Activated CD8-positive, alpha-beta memory T cell treated with anti-CD3 and anti-CD28 coated beads for 48 hours (primary cell): ENCODE measurements at places on chromosomes 3 and 15.

DNA sequence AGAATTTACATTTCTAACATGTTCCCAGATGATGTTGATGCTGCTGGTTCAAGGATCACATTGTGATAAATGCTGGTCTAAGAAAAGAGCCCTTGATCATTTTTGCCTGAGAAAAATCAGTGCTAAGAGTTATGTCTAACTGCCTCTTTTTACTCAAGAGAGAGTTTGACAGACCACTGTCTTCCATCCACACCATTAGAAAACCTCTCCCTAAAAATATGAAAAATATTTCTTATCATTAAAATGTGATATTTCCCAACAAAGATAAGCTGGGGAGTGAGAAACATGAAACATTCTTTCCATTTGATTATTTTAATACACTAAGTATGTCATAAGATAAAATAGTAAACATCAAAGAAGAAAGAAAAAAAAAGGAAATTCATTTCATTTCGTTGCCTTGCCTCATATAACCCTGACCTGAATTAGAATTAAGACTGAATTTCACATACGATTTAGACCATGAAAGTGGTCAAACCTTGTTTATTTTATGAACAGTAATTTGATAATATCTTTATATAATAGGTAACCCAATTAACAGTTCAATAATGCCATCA lies 471.8 kb upstream of the ARHGEF26 start:
- DNase-seq = no peak

DNA sequence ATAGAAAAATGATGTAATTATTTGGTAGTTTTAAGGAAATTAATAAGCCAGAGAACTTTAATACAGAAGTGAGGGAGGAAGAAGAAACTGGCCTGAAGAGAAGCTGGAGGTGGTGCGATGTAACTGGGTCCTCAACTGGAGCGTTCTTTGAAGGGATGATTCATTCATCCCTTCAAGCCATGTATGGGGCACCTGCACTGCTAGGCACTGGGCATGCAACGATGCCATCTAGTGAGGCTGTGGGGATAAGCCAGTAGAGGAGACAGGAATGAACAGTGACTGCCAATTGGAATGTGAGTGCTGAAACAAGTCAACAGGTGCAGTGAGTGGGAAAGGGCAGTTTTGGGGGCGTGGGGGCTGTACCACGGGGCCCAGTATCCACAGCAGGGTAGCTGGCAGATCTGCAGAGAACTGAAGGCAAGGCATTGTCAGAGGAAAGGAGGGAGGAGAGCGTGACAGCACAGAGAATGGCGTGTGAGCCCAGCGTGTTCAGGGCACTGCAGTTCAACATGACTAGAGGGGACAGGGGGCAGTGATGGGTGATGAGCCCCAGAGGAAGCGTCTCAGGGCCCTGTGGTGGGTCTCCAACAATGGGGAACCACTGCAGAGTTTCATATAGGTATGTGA lies 3.8 kb upstream of the KIF23 start:
- DNase-seq = no peak

DNA sequence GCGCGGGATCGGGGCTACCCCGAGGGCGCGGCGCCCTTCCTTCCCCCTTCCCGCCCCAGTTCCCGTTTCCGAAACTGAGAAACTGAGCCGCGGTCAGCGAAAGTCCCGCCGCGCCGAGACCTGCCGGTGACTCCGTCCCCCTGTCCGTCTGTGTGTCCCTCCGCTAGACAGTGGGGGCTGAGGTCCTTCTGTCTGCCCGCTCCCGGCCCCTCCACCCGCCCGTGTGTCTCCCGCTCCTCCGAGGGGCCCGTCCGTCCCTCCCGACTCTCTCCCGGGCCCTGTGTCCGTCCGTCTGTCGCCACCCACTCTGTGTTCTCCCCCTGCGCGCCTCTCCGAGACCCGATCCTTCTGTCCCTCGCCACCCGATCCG lies 426 bp downstream of the PRKCD start:
- DNase-seq = no peak

DNA sequence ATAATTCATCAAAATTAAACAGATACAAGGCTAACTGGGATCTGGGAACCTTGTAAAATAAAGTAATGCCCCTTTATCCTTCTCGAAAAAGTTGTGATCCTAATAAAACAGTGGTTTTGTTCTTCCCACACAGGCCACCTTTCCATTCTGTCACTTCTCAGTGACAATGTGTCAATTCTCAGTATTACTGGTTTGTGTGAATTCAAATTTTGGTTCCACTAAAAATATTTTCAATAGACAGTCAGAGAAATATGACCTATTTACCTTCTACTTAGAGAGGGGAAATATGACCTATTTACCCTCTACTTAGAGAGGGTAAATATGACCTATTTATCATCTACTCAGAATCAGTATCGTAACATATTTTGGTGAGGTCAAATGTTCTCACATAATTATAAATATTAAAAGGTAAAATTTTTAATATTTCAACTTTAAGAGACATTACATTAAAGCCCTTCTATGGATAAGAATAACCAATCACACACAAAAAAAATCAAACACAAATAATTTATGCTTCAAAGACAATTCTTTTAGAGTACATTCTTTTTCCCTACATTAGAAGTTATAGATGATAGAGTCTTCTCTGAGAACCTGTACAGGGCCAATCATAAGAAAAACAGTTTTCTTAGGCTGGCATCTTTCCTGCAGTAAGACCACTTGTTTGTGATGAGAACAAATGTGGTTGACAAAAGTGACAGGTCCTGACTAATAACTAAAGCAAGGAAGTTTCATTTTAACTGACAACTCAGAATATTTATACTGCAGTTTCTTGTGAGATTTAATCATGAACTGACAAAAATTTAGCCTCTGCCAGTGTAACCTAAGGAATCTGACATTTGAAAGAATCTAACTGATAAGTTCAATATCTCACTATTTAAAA lies 323.3 kb downstream of the DIPK2A start:
- DNase-seq = no peak

DNA sequence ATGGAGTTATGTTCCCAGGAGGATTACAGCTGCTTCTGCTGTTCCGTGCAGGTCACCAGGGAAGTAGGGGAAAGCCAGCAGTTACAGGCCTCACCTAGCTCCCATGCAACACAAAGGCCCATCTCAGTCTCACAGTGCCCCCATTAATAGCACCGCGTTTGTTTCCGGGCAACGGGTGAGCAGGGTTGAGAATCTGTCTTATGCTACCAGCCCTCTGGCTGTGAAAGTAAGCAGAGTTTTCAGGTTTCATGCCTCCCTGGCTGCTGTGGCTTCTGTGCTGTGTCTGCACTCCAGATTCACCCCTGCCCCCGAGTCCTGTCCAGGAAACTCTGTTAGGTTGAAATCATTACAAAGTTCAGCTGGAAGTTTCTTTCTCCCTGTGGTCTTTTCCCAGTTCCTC lies 254.4 kb upstream of the GPR149 start:
- no peak for DNase-seq

DNA sequence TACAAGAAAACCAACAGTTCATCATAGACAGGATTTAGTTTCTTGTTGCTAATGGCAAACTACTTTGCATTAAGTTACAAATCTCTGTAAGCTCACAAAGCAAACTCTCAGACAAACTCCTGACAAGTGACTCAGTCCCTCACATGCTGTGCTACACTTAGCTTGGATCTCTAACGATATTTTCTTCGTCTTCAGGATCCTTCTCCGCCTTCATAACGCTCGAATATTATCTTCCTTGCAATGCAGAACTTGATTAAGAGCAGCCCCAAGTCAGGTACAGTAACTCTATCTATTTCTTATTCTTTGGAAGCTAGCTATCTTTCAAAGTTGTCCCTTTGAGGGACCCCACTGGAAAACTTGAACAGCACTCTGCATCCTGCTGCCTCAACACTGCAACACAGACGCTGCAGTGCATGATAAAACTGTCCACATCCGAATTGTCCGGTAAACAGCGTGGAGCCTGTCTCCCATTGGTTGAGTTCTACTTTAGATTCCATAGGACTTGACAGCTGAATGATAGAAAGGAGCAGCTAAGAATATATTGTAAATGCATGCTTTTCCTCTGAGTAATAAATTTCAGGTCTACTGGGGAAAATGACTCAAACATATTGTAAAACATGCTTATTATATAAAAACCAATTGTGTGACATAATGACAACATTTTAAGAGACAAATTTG lies 61.3 kb downstream of the UACA start:
- no peak for DNase-seq

DNA sequence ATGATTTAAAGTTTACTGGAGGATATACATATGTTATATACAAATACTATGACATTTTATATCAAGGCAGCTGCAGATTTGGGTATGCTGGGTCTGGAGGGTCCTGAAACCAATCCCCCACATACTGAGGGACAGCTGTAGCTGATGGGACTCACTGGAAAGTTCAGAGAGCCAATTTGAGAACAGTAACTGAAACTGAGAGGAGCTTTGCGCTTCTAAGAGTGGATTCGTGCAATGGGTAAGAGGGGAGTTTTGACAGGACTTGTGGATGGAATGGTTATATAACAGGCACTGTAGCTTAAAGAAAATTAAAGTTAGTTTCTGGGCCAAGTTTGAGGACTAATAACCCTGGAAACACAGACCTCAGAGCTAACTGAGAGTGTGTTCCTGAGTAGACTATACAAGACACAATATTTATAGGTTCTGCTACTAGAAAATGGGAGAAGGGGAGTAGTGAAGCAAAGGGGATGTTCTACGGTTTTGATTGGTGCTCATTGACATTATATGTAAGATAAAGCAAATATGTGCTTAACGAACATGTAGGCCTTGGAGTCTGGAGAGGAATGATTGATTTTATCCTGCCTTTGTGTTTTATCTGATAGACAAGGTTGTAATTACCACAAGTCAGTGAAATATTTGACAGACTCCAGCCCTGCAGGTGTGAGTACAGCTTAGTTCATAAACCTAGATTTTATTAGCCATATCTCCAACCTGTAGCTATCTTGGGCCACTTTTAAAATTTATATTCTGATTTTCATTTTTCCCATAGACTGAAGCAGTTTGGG lies 4.8 kb upstream of the ZMAT3 start:
- DNase-seq = no peak

DNA sequence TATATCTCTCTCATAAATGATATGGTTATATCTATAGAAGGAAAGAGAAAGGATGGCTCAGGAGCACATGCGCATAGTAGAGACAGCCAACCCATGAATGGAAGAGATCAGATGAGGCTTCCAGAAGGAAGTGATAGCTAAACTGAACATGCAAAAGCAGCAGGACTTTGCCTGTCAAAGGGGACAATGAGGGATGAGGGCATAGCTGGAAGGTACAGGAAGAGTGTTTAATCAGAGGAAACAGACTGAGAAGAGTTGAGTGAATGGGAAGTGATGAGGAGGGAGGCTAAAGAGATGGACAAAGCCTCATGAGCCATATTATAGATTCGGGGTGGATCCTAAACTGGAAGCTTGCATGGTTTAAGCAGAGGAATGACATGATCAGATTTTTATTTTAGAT lies 26.5 kb upstream of the VEPH1 start:
- no peak for DNase-seq

DNA sequence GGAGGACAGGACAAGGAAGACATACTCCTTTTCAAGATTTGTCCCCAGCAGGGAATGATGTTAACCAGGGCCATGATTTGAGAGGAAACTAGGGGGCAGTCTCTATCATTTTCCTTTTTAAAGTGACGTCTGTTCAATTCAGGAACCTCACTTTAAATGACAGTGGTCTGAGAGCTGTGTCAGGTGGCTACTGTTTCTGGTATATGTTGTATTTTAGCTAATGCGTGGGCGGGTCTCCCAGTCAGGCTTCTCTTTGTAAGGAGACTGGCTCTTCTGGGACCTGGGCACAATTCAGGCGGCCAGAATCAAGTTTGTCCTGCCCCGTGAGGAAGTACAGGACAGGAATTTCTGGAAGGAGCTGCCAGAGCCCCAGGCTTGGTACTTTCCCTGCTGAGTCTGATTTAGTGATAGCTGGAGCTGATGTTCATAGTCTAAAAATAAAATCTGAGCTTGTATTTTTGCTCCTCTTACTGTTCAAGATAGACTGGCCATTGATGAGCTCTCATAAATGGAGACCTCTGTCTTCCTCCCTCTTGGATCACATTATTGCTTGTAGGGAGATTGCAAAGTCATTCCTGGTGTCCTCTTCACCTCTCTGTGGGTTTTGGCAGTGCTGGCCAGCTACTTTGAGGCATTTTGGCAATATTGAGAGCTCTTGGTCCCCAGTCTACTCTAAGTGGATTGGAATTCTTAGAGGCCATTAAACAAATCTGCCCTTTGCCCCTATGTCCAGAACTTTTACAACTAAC lies 25.6 kb downstream of the SQOR start:
- DNase-seq = no peak
